ENCODE measurements at places on chromosomes 11 and 22.

DNA sequence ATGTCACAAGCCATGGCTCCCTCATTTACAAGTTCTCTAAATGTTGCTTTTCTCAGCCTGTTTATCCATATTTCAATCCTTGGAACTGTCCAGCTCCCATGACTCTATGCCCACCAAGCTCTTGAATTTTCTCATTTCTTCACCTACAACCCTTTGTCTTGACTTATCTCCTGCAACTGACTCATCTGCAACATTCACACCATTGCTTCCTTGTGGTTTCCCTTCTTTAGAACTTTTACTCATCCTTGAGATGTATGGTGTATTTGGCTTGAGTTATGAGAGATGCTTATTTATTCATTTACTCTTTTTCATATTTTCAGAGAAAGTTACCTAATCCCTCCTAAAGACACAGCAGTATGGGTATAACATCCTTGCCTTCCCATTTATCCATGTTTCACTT lies 18.8 kb downstream of the TRIM34 start:
- no peak for DNase-seq

DNA sequence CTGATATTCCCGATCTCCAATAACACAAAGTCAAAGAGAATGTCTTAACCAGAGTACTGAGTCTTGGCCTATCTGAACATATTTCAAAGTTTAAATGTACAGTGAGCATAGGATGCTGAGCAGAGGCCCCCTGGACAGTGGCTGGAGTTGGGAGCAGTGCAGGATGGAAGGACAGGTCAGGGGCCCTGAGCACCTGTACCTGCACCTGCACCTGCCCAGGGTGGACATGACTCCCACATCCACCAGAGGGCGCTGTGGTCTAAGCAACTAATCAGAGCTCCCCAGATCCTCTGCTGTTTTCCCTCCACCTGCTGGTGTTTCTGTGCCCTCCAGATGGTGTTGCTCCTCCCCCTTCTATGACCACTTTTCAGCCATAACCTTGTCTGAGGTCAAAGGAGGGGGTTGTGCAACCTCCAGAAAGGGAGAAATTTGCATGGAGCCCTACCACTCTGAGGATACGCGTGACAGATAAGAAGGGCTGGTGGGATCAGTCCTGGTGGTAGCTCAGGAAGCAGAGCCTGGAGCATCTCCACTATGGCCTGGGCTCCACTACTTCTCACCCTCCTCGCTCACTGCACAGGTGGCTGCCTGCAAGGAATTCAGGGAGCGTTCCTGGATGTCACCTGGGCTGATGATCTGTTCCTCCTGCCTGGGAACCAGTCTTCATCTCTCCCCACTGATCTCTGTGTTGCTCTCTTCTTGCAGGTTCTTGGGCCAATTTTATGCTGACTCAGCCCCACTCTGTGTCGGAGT lies 49.1 kb upstream of the VPREB1 start:
- peak; percentile 68 for DNase-seq

DNA sequence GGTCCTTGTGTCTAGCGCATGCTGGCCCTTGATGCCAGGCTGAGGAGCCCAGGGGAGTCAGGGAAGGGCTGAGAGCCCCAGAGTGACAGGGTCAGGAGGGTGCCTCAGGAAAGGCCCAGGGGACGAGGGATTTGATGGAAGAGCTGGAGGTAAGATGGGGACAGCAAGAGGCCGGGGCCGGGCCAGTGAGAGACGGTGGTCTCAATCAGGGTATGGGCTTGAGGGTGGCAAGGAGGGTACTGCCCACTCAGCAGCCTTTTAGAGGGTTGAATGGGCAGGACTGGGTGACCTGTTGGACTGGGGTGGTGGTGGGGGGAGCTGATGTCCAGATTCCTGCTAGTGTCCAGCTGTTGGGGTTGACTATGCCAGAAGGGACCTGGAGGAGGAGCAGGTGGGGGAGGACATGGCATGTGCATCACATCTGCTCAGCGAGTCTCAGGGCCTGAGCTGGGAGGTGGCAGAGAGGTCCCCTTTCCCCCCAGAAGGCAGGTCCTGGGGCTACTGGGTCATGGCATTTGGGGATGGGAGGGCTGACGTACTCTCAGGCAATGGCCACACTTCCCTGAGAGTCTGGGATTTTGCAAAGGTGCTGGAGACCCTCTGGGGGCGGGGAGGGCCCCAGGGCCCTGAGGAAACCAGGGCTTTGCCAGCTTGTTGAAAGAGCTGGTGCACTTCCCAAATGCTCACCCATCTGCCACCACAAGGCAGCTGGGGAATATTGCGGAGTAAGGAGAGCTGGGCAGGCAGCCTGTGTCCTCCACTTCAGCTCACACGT lies 18.4 kb downstream of the MYO7A start:
- DNase-seq = no peak

GRCh38 chr22:31089160-31090100 lies 8.3 kb downstream of the SMTN start:
- no peak for DNase-seq

DNA sequence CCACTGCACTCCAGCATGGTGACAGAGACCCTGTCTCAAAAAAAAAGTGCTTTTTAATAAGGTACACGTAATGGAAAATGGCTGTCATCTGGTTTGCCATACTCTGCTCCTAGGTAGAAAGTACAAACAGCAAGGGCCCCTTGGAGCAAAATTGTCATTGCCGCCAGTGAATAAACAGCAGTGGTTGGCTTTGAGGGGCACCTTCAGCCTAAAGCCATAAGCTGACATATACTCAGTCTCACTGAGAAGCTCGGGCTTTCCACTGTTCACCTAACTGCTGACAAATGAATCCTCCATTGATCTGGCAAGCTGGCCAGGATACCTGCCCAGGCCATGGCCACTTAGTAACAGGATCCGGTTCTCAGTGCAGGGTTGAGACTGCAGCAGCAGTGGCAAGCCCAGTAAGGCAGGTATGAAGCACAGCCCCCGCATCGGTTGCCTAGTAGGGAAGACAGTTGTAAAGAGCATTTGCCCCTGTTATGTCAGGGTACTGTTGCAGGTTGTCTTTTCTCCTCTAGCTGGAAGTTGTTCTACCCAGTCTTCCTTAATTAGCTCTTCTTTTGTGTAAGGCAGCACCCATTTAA lies 38.8 kb downstream of the MARK2 start:
- DNase-seq = no peak

DNA sequence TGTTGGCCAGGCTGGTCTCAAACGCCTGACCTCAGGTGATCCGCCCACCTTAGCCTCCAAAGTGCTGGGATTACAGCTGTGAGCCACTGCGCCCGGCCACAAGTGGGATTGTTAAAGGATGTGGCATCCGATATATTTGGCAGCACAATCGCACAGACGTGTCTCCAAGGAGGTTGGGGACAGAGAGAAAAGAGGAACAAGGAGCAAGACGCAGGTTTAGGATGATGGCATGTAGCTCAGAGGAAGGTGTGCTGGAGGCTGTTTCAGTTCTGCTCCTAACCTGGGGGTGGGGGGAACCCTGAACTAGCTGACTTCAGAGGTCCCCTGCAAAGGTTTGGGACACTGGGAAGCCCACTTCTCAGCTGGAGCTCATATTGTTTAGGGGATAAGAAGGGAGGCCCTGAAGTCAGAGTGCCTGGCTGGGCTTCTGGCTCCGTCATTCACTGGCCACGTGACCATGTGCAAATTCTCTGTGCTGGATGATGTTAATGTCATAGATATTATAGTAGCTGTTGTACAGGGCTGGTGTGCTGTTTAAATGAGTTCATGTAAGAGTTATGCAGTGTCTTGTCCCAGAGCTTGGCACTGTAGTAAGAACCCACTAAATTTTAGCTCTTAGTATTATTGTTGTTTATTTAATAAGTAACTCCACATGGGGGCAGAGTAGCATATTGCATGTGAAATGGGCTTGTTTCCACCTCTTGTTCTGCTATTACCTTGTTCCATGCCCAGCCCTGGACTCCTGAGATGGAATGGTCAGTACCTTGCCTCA lies 129.7 kb downstream of the ST3GAL4 start:
- DNase-seq = no peak

GRCh38 chr22:27627901-27628300 lies 173.7 kb downstream of the MN1 start:
- no peak for DNase-seq

DNA sequence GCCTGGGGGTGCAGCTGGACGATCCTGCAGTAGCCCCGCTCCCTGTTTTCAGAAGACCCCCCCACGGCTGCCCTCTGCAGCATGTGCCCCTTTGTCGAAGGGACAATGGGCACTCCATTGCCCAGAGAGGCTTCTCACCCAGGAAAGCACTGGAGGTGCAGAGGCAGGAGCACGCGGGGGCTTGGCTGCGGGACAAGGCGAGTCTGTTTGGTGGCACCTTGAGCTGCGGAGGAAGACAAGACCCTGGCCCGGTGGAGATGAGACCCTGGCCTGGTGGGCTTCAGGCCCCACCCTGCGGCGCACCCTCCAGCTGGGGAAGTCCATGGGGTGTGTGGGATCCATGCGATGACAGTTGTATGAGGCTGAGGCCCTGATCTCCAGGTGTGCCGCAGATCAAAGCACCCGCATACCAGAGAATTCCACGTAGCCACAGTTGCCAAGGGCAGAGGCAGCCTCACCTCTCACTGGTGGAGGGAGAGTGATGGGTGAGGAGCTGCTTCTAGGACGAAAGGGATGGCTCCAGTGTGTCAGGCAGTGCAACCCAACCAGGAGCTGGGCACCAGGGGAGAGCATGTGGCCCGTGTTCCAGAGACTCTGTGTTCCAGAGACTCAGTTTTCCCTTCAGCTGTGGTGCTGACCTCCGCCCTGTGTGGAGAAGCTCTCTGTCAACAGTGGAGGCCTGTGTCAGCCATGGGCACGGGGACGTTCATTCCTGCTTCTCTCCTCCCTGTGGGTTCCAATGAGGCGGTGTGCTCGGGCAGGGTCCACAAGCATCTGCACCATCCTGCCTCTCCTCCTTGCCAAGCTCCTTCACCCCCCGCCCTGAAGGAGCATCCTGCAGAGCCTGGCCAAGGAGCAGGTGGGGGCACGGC lies 10.0 kb downstream of the TBX1 start:
- no peak for DNase-seq

DNA sequence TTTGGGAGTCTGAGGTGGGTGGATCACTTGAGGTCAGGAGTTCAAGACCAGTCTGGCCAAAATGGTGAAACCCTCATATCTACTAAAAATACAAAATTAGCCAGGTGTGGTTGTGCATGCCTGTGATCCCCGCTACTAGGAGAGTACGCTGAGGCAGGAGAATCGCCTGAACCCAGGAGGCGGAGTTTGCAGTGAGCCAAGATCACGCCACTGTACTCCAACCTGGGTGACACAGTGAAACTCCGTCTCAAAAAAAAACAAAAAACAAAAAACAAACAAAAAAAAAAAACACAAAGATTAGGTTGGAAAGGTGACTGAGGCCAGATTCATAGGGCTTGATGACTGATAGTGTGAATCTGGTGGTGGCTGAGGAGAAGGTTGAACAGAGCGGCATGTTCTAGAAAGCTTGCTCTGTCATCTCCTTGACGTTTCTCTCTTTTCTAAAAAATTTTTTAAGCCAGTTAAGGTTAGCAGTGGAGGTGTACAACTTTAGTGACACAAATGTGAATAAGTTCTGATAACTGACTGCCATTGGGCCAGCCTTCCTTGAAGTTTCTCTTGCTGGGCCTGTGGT lies 40.9 kb downstream of the TXN2 start:
- DNase-seq = no peak

- no peak for DNase-seq
Measured at GRCh38 chr11:15886866-15887265, 469.5 kb downstream of the SOX6 start.

DNA sequence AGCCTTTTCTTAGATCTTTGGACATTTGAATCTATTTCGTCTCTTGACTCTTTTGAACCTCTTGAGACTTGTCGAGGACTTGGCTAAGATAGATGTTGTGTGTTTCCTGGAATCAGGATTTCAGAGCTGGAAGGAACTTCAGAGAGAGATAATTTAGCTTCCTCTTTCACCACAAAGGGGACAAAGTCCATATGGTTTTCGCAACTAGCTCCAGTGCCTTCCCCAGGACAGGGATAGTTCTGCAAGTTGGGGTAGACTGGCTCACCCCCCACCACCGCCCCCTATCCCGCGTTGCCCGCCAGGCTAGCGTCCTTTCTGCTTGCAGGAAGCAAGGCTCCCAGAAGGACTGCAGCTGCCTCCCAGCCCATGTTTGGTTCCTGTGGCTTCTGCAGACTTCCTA lies 75.7 kb upstream of the MYO18B start:
- DNase-seq = no peak

DNA sequence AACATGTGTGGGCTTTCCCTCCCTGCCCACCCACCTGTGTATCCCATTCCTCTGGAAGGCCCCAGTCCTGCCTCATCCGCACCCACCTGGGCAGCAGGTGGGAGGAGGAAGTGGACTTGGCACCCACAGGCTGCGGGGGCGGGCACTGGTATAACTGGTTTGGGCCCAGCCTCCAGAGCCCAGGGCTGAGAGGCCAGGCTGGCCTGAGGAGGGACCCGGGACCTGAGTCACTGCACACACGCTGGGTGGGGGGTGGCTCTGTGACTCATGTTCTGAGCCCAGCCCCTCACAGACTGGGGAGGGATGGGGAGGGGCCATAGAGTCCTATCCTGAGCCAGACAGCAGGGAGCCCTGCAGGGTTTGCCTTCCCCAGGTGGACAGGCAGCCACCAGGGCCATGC lies 16.7 kb downstream of the PHLDA2 start:
- no peak for DNase-seq

- no peak for DNase-seq
Measured at GRCh38 chr11:58580311-58580710, 1.4 kb downstream of the ZFP91 start.

DNA sequence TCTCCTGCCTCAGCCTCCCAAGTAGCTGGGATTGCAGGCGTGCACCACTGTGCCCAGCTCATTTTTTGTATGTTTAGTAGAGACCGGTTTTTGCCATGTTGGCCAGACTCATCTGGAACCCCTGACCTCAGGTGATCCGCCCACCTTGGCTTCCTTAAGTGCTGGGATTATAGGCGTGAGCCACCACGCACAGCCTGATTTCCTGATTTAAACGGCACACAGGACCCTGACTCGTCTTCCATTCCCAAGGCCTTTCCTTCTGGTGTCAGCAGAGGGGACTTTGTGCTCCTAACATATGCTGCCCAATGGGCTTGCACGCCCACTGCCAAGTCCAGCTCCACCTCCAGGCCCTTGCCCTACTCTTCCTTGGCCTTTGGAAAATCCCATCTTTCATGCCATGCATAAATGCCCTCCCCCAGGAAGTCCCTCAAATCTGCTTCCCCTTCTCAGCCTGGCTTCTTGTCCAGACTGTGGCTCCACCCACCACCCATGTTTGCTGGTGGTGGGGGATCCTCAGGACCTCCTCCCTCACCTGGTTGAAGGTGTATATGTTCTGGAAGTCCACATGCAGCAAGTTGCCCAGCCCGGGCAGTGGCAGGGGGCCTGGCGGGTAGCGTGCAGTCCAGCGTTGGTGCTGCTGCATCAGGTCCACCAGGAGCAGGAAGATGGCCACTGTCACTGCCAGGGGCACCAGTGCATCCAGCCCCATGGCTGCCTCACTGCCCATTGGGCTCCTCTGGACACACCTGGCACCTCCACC lies 23.9 kb upstream of the CYP2D6 start:
- DNase-seq = no peak

All from activated CD4-positive, CD25-positive, alpha-beta regulatory T cell treated with anti-CD3 and anti-CD28 coated beads, Interleukin-2, amount 50 U/mL, for 16 hours (primary cell).